Skin of body (tissue), 3 donors: ENCODE measurements at places on chromosomes 2 and 18. TPM values are rescaled to one million over a fixed set of nuclear protein-coding genes. Genes with fewer than 3 reads are reported as not detected.

The SCN7A gene
- total RNA-seq, result 18.2 TPM

The MCEE gene
- 33.5 TPM for total RNA-seq

The DES gene
- total RNA-seq, result 318 TPM

The CRYBA2 gene
- not detected for total RNA-seq

The UGGT1 gene
- 30.9 TPM for total RNA-seq

The DLX2 gene
- total RNA-seq, result 0.99 TPM

The UGT1A1 gene
- 0.10 TPM for total RNA-seq

The VRK2 gene
- 15.2 TPM for total RNA-seq

The DCDC2C gene
- 0.20 TPM for total RNA-seq

The COL6A3 gene
- 637 TPM for total RNA-seq

The POMC gene
- total RNA-seq, result 3.6 TPM

DNA sequence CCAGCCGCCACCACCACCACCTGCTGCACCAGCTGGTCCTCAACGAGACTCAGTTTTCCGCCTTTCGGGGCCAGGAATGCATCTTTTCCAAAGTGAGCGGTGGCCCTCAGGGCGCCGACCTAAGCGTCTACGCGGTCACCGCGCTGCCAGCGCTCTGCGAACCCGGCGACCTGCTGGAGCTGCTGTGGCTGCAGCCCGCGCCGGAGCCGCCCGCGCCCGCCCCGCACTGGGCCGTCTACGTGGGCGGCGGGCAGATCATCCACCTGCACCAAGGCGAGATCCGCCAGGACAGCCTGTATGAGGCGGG lies 1.6 kb downstream of the LRATD1 start:
- no peak for DNase-seq

DNA sequence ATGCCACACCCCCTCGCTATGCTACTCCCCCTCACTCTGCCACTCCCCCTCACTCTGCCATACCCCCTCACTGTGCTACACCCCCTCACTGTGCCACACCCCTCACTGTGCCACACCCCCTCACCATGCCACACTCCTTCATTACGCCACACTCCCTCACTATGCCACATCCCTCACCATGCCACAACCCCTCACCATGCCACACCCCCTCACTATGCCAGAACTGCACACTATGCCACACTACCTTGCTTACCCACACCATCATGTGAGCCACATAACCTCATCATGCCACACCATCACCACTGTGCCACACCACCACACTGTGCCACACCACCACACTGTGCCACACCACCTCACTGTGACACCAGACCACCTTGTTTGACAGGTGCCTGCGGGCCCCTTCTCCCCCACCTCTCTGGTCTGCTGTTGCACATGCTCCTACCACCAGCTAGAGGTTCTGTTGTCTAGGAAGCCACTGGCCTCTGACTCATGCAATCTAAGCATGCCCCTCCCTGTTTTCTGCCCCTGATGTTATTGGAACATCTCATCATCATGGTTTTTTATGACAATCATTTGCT lies 22.0 kb downstream of the MARCHF4 start:
- DNase-seq, result no peak

DNA sequence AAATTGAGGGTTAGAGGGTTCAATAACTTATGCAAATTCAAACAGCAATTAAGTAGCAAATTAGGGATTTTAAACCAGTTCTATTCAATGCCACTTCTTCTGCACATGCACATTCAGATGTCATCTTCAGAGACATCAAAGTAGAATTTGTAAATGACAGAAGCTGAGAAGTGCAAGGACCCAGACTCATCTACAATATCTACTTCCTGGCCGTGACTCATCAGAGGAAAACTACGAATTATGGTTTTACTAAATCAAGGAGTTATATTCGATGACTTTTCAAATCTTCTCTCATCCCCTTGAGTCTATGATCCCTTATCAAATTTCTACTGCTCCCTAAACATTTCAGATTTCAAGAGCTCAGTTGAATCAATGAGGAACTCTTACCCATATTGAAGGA lies 20.0 kb upstream of the STAT4 start:
- no peak for DNase-seq

DNA sequence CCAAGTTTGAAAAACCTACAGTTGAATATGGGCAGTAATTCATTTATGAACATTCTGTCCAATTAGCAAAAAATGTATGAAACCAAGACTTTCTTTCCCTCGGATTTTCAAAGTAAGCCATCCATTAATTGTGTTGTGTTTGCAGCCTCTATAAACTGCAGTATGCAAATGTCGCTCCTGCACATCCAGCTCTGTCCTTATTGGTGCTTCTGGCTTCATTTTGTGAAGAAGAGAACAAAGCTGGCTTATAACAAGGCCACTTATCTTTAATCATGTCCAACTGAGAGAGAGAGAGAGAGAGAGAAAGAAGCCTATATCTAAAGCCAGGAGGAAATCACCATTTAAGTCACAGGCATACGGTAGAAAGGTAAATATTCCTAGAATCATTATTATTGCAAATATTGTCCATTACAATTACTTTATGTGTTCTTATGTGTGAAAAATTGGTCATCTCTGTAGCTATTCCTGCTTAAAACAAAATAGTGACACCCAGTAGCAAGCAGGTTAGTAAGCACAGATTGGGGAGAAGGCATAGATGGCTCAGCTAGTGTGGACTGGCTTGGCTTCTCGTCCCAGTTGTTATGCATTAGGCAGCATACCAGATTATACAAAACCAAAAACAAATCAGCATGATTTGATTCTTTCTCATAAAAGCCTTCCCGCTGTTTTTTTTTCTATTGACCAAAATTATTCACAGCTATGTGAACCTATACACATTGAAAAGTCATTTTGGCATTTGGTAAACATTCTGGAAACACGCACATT lies 726.4 kb upstream of the SOX11 start:
- no peak for DNase-seq

GRCh38 chr2:207768168-207768865 lies 1.4 kb downstream of the FZD5 start:
- DNase-seq, result no peak

- DNase-seq, result no peak
These were observed 309.9 kb downstream of the LRP1B start for GRCh38 chr2:141820893-141821292.

- no peak for DNase-seq
These were observed 218.6 kb downstream of the HRH4 start for GRCh38 chr18:24679062-24679461.

DNA sequence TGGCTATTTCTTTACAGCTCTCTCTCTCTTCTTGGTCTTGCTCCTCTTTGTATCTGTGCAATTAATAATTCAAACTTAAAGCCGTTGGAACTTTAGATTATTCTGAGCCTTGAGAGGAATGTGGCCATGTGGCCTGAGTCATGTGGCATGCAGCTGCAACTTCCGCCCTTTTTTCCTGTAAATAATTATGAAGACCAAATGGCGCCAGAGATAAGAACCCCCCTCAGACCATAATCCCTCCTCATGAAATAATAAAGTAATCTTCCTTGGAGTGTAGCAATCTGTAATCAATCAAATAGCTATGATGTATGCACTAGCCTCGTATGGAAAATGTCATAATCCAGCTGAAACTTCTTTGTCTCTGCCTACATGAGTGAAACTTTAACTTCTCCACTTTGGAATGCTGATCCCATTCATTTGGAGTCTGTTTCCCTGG lies 13.5 kb upstream of the TWSG1 start:
- peak; percentile 91 for DNase-seq

DNA sequence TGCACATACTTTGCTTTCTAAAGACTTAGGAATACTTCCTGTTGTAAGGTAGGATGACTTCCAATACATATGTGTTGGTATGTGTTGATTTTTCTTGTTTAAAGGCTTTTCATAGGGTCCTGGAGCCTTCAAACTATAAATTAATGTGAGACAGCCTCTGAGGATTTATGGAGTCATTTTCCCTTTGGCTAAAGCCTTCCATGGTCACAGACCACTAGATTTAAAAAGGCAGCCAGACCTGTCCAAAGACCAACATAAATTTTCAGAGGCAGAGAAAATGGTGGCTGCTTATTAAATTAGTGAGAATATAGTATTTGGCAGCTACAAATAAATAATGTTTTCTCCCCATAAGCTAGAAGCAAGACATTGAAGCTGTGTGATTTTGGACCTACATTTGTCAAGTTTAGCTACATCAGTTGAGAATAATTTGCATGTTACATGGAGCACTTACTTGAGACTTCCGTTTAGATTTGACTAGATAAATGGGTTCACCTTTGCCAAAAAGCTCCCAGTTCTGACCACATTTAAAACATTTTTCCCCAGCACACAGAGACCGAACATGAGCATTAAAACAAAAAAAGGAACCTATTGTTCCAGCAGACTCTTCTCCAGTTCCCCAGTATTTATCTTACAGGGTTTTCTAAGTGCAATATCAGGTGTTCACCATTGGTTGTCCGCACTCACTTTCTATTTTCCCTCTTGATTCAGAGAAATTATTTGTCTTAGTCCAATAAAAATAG lies 402.9 kb downstream of the PARD3B start:
- DNase-seq, result no peak

DNA sequence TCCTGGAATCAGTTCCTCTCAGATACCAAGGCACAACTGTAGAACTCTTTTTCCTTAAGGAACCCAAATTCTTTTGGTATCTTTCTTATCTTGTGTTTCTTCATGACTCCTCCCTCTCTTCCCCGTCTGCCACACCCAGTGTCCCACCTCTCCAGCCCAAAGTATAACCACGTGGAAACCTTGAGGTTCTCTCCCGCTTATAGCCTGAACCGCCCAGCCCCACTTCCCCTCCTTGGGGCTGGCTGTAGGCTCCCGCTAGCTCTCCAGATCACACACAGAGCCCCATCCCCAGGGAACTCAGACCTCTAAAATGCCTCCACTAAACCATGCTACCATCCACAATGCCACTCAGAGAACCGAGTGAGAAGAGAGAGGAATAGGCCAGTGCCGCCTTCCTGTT lies 87.5 kb downstream of the MAPRE2 start:
- no peak for DNase-seq

DNA sequence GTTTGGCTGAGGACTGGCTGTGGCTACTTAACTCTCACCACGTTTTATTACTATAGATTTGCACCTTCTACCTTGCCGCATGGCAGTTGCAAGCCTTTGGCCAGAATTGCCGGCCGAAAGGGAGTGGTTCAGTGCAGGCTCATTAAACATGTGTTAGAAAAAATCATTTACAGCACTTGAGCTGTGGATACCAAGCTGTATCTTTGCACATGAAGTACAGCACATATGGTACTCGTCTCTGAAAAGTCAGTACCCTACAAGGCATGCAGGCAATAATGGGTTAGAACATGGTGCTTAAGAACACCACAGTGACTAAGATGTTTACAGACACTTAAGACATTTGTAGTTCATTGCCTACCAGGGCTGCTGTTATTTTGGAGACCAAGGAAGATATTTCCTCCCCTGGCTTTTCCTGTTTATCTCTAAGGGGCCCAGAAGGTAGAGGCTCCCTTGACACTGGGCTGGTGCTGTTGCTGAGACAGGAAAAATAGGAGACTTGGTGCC lies 103.1 kb downstream of the ZNF532 start:
- no peak for DNase-seq

GRCh38 chr2:136017786-136018185 lies 32.4 kb upstream of the DARS1 start:
- DNase-seq, result no peak

DNA sequence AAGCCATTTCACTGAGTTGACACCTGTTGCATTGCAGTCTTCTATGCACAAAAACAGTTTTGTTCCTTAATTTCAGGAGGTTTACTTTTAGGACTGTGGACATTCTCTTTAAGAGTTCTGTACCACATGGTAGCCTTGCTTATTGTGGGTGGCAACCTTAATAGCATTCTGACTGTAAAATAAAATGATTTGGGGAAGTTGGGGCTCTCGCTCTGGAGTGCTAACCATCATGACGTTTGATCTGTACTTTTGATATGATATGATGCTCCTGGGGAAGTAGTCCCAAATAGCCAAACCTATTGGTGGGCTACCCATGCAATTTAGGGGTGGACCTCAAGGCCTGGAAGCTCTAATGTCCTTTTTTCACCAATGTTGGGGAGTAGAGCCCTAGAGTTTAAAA lies 3.4 kb downstream of the CTLA4 start:
- DNase-seq, result no peak

GRCh38 chr2:11248-11941 lies 34.9 kb downstream of the FAM110C start:
- DNase-seq, result no peak

DNA sequence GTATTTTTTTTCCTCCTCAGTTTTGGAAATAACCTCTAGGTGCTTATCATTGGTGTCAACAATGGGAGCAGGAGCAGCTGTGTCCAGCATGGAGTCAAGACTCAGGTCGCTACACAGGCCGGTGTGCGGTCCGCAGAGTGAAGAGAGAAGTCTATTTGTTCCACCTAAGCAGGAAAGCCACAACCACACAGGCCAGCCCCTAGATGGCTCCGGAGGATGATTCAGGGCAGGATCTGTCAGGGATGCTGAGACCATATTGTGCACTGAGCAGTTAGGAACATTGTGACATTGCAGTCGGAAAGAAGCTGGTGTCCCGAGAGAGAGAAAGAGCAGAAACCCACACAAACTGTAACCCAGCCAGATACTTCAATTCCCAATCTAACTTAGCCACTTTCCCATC lies 136.9 kb downstream of the GAREM1 start:
- DNase-seq, result no peak

- no peak for DNase-seq
These were observed 698.5 kb downstream of the NR4A2 start for GRCh38 chr2:155633887-155634570.

- DNase-seq, result no peak
These were observed 6.1 kb downstream of the TGIF1 start for GRCh38 chr18:3455907-3456685.

GRCh38 chr18:79622004-79622403 lies 57.6 kb upstream of the CTDP1 start:
- no peak for DNase-seq
